ENCODE measurements at places on chromosomes 7 and 10. TPM values are rescaled to one million over a fixed set of nuclear protein-coding genes. Genes with fewer than 3 reads are reported as not detected.

Gene TMEM184A
- 0.29 TPM for total RNA-seq

Gene TRIM50
- total RNA-seq = 1.5 TPM

Gene TAS2R5
- total RNA-seq = 2.4 TPM

DNA sequence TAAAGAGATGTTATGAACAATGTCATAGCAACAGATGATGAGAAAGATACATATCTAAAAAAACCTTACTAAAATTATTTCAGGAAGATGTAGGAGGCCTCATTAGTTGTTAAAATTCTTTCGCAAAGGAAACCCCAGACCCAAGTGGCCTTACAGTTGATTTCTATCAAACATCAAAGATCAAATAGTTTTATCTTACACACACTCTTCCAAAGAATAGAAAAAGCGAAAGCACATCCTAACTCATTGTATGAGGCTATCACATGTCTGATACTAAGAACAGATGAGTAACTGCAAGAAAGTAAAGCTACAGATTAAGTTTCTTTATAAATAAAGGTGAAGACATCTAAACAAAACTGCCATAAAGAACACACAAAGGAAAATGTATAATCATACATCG lies 82.9 kb upstream of the GDF10 start:
- ATAC-seq = no peak

DNA sequence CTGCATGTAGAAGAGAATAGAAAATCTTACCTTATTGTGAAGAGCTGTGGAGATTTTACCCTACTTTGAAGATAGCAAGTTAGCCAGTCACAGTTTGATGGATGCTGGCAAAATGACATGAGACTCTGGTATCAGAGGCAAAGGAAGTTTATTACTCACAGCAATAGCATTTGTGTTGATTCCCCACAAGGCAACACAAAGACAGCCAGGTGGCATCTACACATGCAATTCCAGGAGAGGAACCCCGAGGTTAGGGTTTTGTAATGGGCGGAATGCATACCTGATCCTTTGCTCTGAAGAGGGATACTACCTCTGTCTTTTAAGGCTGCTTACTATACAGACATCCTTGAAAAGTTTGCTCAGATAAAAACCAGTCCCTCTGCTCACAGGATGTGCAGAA lies 59.5 kb downstream of the AHR start:
- ATAC-seq = no peak

- ATAC-seq = peak; percentile 9
Observed at GRCh38 chr10:20085115-20085514, 268.9 kb downstream of the PLXDC2 start.

DNA sequence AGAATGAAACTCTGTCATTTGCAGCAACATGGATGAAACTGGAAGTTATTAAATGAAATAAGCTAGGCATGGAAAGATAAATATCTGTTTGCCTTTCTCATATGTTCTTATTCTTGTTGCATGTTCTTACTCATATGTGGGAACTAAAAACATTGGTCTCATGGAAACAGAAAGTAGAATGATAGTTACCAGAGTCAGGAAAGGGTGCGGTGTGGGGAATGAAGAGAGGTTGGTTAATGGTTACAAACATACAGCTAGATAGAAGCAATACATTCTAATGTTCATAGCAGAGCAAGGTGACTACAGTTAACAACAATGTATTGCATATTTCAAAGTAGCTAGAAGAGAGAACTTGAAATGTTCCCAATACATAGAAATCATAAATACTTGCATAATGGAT lies 105.1 kb downstream of the FAM107B start:
- ATAC-seq = no peak

- no peak for ATAC-seq
Observed at GRCh38 chr10:73941300-73941699, 30.4 kb downstream of the PLAU start.

DNA sequence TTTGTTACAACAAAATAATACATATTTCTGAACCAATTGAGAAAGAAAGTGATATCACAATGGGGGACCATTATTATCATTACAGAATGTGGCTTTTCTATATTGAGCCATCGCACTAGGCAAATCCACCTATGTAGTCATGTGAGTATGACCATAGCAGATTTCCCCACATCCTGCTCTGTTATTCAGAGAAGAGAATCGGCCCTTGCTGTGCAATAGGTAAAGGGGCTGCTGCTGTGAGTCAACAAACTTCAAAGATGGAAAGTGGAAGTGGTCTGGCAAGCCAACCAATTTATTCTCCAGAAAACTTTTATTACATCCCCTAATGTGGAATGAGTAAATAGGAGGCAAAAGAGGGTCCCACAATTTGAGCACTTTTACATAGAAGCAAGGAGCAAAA lies 573.4 kb downstream of the ETV1 start:
- ATAC-seq = no peak

DNA sequence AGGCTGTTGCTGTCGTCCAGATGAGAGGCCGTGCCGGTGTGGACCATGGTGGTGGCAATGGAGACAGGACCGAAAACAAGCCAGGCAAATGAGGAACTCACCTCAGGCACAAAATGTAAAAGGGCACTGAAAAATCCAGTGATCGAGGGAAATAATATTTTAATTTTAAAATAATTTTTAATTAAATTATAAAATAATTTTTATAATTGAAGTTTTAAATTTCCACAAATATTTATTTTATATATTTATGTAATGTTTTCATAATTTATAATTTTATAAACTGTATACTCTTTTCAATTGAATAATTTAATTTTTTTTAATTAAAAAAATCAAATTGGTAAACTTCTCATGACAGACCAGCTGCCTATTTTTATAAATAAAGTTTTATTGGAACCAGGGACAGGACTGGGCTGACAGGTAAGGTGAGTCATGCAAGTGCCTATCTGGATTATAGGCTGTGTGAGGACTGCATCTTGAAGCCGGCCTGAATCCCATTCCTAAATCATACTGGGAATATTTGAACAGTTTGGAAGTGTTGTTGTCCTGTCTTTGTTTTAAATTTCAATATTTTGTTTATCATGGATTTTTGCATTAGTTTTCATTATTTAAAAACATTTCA lies 15.6 kb downstream of the ACSM6 start:
- no peak for ATAC-seq

DNA sequence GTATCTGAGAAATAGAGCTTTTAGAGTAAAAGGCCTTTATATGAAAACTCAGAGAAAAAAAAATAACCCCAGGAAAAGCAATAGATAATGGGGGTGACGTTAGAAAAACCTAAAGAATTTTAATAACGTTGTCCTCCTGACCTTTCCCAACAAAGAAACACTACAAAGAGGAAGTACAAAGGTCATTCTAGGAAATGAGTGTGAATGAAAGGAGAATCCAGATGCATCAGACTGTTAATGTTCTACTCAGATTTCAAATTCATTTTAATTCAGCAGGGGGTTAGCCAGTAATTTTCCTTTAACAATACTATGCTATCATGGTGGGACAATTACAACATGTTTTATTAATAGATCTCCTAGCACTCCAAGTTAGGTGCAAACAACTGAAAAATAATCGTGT lies 73.8 kb upstream of the CDK1 start:
- no peak for ATAC-seq

- ATAC-seq = peak; percentile 12
Observed at GRCh38 chr10:93079663-93080349, 6.1 kb downstream of the CYP26A1 start.

DNA sequence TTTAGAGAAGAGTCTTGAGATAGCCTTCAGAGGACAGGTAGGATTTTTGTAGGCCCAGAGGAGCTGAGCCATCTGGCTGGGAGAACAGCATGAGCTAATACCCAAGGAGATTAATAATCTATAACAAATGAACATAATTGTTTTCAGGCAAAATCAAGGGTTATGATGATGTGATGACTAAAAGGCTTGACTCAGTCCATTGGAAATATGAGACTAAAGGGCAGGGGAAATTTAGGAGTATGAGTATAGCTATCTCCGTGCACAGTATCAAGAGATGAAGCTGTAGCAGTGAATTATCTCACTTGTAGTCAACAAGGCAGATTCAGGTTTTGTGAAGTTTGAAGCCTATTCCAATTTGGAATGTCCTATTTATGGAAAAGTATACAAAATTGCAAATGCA lies 40.1 kb downstream of the CSTF2T start:
- ATAC-seq = no peak

DNA sequence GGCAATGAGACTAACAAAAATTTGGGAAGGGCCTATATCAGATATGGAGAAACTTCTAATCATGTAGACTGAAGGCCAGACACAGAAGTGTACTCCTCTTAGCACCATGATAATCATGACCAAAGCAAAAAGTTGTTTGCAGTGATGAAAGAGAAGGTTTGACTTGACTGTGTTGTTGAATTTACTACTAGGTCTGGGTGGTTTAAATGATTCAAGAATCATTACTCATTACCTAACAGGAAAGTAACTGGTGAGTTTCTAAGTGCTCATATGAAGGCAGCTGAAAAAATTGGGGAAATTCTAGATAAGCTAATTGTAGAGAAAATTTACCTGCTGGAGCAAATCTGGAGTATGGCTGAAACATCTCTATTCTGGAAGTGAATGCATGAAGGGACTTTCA lies 451.5 kb upstream of the SORCS1 start:
- no peak for ATAC-seq

All from motor neuron (in vitro differentiated cells).